ENCODE measurements at places on chromosomes 16 and 17.

- no peak for DNase-seq
Observed at GRCh38 chr16:85699628-85700027, 10.9 kb upstream of the GINS2 start.

GRCh38 chr16:893360-893759 is 77.4 kb downstream of the LMF1 start:
- DNase-seq: no peak

GRCh38 chr16:57127836-57128235 is 35.5 kb downstream of the CPNE2 start:
- DNase-seq: no peak

DNA sequence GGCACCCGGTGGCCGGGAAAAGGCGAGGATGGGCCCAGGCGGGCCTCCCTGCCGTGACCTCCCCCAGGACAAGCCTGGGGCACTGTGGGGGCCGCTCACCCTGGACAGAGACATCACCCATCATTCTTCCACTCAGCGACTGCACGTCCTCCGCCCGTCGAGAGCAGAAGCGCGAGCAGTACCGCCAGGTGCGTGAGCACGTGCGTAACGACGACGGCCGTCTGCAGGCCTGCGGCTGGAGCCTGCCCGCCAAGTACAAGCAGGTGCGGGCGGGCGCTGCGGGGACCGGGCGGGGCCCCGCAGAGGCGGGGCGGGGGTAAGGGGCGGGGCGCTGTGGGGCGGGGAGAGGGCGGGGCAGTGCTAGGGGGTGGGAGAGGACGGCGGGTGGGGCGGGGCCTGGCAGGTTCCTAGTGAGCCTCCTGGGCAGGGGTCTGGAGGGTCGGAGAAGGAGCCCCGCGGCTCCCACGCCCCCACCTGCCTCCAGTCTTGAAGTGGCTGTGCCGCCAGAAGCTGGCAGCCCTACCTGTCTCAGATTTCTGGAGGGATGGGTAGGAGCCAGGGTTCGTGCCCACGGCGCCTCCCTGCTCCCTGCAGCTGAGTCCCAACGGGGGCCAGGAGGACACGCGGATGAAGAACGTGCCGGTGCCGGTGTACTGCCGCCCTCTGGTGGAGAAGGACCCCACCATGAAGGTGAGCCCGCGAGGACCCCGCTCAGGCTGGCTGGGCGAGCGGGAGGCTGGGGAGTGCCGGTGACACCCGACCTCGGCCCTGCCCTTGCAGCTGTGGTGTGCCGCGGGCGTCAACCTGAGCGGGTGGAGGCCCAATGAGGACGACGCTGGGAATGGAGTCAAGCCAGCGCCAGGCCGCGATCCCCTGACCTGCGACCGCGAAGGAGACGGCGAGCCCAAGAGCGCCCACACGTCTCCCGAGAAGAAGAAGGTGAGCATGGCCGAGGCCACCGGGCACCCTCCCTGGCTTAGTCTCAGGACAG is 7.5 kb downstream of the NME3 start:
- no peak for DNase-seq

DNA sequence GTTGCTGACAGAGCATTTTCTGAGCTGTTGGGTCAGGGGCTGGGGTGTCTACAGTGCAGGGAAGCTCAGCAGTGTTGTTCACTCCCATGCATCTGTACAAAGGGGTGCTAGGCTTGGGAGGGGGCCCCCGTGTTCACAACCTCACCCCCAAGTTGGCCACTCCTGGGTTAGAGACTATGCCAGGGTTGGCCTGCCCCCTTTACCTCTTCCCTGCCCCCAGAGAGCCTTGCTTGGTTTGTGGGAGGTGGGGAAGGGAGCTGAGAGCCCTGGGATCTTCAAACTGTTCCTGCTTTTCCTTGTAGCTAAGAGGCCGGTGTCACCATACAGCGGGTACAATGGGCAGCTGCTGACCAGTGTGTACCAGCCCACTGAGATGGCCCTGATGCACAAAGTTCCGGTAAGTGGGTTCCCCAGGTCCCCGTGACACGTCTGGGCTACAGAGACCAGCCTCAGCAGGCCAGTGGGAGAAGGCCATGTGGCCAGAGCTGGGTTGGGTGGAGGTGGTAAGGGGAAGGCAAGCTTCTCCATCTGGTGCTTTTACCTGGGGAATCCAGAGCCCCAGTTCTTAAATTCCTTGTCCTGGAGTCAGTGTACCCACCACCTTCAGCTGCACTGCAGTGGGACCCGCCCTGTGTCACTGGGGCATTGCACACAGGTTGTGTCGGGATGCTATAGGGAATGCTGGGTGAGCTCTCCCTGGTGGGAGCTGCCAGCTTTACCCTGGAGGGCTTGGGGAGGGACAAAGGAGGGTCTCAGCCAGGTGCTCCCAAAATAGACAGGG is 11.8 kb downstream of the GPRC5C start:
- DNase-seq: no peak

DNA sequence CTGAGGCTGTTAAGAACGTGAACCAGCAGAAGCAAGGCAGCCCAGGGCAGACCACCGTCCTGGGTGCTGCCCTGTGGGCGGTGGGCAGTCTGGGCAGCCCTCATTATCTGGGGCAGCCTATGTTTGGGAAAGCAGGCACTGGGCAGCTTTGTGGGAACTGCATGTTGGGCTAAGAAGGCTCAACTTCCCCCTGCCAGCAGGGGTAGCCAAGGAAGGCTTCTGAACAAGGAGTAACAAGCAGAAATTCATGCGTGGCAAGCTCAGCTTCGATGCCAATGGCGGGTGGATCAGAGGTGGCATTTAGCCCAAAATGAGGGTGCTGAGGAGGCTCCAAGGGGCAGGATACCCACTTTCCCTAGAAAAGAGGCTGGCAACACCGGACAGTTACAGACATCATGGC is 42.7 kb upstream of the METRNL start:
- DNase-seq: no peak

GRCh38 chr17:1083451-1084187 is 86.7 kb downstream of the TIMM22 start:
- DNase-seq: no peak

DNA sequence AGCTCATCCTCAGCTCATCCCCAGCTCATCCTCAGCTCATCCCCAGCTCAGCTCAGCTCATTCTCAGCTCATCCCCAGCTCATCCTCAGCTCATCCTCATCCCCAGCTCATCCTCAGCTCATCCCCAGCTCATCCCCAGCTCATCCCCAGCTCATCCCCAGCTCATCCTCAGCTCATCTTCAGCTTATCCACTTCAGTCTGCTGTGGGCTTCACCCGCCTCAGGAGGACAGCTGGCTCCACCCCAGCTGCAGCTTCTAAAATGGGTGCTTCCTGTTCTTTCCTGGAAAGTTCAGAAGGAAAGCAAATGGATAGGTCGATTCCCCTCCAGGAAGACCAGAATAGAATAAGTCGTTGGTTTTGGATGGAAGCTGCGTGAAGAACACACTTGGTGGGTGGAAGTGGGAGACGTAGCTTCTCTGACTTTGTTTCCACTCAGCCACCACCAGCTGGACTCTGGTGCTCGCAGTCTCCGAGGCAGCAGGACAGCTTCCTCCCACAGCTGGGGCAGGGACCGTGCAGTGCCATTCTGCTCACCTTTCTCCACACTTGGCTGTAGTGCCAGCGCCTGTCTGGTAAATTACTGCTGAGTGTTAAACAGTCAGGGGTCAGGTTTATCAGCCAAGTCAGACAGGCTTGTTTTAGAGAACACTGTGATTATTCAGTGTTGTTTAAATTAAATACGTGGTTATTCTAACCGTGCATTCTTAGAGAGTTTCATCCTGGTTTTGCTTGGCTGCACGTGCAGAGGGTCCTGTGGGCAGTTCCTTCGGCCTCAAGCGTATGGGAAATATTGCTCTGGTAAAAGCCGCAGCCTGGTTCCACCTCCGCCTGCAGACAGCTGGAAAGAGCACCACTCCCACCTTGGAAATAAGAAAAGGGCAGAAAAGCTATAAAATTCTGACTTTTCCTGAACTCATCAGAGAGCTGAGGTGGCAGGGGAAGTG is 61.0 kb upstream of the CHMP6 start:
- no peak for DNase-seq

DNA sequence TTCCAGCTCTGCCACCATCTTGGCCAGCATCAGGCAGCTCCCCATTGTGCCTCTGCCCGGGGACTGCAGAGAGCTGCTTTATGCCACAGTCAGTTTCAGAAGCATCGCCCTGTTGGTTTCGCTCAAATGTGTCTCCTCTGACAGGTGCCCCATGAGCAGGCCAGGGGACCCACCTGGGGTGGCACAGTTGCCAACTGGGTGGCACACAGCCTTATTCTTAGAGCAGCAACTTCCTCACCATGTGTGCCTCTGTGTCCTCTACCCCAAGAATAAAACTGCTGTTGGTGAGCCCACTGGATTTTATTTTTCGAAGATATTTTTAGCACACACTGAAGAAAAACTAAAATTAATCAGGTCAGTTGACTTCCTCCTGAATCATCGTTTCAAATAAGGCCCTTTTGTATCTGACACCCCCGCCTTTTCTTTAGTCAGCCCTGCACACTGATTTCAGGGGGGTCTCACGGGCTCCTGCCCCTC is 44.9 kb upstream of the CACNG5 start:
- DNase-seq: no peak
